ENCODE measurements at places on chromosomes 4 and X.

DNA sequence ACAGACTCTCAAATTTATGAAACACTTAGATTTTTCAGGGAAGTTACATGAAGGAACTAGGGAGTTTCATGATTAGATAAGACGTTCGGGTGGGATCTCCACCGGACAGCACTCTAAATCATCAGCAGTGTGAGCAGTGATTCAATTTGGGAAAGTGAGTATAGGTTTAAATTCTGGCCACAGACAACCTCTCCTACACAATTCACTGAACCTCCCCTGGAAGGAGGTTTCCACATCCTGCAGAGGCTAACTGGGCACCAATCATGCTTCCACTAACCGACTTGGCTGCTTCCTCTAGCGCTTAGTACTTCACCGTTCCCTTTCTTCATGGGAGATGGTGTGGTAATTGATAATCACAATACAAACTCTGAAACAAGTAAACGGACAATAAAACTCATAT lies 5.6 kb downstream of the CXCL9 start:
- no peak for DNase-seq

- DNase-seq, result no peak
These were observed 171.6 kb downstream of the FAT4 start for GRCh38 chr4:125486351-125486750.

DNA sequence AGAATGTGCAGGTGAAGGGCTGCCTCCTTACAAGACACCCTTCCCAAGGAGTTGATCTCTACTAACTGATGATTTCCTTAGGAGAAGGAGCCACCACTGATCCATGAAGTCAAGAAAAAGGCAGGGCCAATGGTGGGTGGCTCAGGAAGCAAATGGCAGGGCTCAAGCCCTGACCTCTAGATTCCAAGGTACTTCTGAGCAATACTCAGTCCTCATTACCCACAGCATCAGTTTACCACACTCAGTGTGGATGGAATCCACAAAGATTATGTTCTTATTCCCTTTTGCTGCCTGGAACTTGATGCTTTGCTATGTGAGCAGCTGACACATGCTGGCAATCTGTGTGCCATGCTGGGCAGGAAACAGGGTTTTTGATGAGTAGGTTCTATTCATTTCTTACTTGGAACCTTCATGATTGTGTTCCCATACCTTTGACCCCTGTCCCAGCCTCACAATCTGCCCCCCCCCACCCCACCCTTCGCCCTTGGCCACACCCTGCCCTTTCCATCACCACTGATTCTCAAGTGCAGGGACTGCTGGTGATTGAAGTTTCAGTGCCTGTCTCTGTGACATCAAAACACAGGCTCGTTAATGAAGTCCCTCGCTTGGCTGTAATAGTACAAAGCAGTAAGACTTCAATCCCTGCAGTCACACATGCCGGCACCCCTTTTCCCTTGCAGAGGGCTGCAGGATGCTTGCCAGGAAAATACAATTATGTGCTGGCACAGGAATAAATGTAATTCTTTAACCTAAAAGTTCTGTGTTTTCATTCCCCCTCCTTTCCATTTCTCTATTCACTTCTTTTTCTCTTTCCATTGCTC lies 135.6 kb upstream of the GPC4 start:
- DNase-seq, result no peak

DNA sequence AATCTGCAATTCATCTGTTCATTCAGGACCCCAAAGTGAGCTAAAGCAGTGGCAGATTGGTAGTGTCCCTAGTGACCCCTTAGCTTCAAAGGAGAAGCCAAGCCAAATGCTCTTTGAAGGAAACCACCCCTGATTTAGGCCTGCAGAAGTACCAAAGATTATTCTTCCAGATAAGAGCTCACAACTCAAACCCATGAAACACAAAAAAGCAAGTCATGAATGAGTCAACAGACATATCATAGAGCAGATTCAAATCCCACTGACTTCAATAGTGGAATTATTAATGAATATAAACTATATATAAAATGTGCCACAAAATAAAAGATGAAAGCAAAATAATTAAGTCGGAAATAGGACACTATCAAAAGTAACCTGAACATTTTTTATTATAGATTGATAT lies 197.6 kb downstream of the SCFD2 start:
- DNase-seq, result no peak

- DNase-seq, result no peak
These were observed 80.9 kb upstream of the MTM1 start for GRCh38 chrX:150487369-150488094.

- DNase-seq, result no peak
These were observed 22.3 kb downstream of the DLG3 start for GRCh38 chrX:70466968-70467367.

DNA sequence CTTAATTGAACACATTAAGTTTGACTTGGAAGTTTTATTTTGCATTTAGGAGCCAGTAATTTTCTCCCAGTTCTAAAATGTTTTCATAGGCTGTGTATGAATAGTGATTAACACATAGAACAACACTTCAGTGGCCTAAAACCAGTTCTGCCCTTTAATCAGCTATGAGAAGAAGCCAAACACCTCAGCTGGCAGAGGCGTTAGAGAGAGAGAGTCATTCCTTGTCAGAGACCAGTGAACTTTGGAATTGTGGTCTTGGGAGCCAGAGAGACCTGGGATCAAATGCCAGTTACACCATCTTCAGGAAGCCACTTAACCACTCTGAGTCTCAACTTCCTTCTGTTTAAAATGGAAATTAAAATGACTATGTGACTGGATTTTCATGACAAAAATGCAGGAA lies 39.3 kb upstream of the PRPS2 start:
- DNase-seq, result no peak

- DNase-seq, result no peak
These were observed 48.3 kb downstream of the TLR10 start for GRCh38 chr4:38734446-38734845.

GRCh38 chr4:110781944-110782343 lies 159.1 kb upstream of the PITX2 start:
- no peak for DNase-seq

GRCh38 chr4:15894921-15895916 lies 43.3 kb downstream of the FGFBP1 start:
- no peak for DNase-seq

Data from fibroblast of skin of left quadriceps (primary cell).